ENCODE measurements at places on chromosomes 7 and 10. TPM values are rescaled to one million over a fixed set of nuclear protein-coding genes. Genes with fewer than 3 reads are reported as not detected.
A peak's percentile ranks its signal among the peaks of the same experiment; 100 is the strongest.

The COL17A1 gene
- total RNA-seq = not detected

The NPSR1 gene
- not detected for total RNA-seq

The BAMBI gene
- 0.32 TPM for total RNA-seq

The PALD1 gene
- 1.1 TPM for total RNA-seq

The C10orf90 gene
- total RNA-seq = not detected

The CCDC172 gene
- not detected for total RNA-seq

The NPTX2 gene
- 0.09 TPM for total RNA-seq

GRCh38 chr10:12974491-12975199, 26.9 kb downstream of the CCDC3 start:
- peaks cover 2% of the 10 kb centered on the region for H3K36me3 ChIP-seq
- no peak for DNase-seq
- peaks cover 5% of the 10 kb centered on the region for H3K4me1 ChIP-seq
- H3K4me3 ChIP-seq = no peak overlapping the region
- H3K27ac ChIP-seq = no peak overlapping the region

DNA sequence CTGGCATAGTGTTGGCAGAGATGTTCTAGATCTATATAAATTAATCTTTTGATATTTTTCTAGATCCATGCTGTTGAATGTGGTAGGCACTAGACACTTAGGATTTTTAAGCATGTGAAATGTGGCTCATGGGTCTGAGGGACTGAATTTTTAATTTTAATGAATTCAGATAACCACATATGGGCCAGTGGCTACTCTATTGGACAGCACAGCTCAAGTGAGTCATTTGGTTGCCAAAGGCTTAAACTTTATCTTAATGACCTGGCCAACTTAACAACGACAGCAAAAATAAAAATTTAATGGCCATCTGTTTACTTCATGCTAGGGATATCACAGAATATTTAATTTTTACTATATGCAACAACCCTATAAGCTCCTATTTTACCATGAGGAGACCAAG, 61.4 kb downstream of the CDK14 start:
- no peak overlapping the region for H3K4me3 ChIP-seq
- DNase-seq = no peak
- no peaks in the 10 kb centered on the region for H3K36me3 ChIP-seq
- H3K27ac ChIP-seq = no peak overlapping the region
- no peaks in the 10 kb centered on the region for H3K27me3 ChIP-seq
- H3K4me1 ChIP-seq = no peaks in the 10 kb centered on the region

GRCh38 chr7:35878351-35878750, 77.5 kb downstream of the SEPTIN7 start:
- peaks cover 4% of the 10 kb centered on the region for H3K36me3 ChIP-seq
- H3K27me3 ChIP-seq = no peaks in the 10 kb centered on the region
- no peak overlapping the region for H3K4me3 ChIP-seq
- DNase-seq = no peak

DNA sequence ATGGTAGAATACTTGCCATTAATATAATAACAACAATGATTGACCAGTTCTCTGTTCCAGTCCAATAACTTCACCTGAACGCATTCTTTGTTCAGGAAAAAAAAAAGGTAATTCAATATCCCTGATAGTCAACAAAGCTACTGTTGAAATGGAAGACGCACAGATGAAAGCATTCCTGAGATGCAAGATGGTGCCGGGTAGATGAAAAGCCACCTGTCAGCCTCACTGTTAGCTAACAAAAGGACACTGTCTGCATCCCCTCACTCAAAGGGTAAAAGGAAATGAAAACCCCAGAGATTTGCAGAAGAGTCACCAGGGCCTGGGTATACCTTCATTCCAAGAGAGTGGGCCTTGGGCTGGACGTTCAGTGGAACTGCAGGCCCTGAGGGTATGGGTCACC, 357.4 kb downstream of the PLXNA4 start:
- DNase-seq = no peak
- H3K4me1 ChIP-seq = no peaks in the 10 kb centered on the region
- H3K27me3 ChIP-seq = no peaks in the 10 kb centered on the region

DNA sequence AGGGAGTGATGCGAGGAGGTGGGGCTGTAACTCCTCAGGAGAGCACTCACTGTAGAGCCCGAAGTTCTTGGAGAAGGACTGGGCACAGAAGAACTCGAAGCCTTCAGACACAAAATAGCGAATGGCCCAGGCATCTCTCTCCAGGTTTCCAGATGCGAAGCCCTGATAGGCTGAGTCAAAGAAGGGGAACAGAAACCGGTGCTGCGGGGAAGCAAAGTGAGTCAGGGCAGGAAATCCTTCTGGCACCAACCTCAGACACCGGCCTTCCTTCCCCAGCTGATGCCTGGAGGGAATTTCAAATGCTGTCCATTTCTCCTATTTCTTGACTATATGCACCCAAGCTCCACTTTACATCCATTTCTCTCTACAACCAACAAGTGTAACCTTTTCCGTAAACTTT, 26.8 kb downstream of the GOT1 start:
- no peak for DNase-seq
- H3K27me3 ChIP-seq = no peaks in the 10 kb centered on the region
- no peak overlapping the region for H3K27ac ChIP-seq
- H3K4me3 ChIP-seq = no peak overlapping the region
- H3K36me3 ChIP-seq = peaks cover 11% of the 10 kb centered on the region
- no peaks in the 10 kb centered on the region for H3K4me1 ChIP-seq

GRCh38 chr7:159121068-159121467, 23.6 kb downstream of the VIPR2 start:
- H3K4me3 ChIP-seq = no peak overlapping the region
- H3K27me3 ChIP-seq = no peaks in the 10 kb centered on the region
- H3K4me1 ChIP-seq = no peaks in the 10 kb centered on the region

DNA sequence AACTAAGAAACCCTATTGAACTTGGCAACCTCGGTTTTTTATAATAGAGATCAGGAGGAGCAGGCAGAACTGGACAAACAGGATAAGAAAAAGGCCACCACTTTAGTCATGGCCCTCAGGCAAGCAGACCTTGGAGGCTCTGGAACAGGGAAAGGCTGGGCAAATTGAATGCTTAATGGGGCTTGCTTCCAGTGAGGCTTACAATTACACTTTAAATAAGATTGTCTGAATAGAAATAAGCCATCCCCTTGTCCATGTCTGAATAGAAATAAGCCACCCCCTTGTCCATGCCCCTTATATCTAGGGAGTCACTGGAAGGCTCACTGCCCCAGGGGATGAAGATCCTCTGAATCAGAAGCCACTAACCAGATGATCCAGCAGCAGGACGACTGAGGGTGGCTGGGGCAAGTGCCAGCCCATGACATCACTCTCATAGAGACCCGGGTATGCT, 40.6 kb downstream of the AKR1B15 start:
- peaks cover 3% of the 10 kb centered on the region for H3K36me3 ChIP-seq
- H3K4me3 ChIP-seq = no peak overlapping the region
- DNase-seq = no peak
- no peak overlapping the region for H3K27ac ChIP-seq
- peaks cover 29% of the 10 kb centered on the region for H3K27me3 ChIP-seq

- no peaks in the 10 kb centered on the region for H3K36me3 ChIP-seq
- no peak overlapping the region for H3K27ac ChIP-seq
- no peak for DNase-seq
- H3K4me3 ChIP-seq = no peak overlapping the region
- H3K4me1 ChIP-seq = peaks cover 18% of the 10 kb centered on the region
- no peaks in the 10 kb centered on the region for H3K27me3 ChIP-seq
These were observed 30.4 kb upstream of the OTUD1 start for GRCh38 chr10:23408330-23408976.

GRCh38 chr7:106773228-106773627, 91.9 kb upstream of the PIK3CG start:
- H3K27me3 ChIP-seq = no peaks in the 10 kb centered on the region
- peak overlapping the region; percentile 66 for H3K27ac ChIP-seq
- H3K4me3 ChIP-seq = no peak overlapping the region
- H3K36me3 ChIP-seq = peaks cover 13% of the 10 kb centered on the region

GRCh38 chr10:44960482-44961229, 1.1 kb downstream of the RASSF4 start:
- no peaks in the 10 kb centered on the region for H3K27me3 ChIP-seq
- H3K36me3 ChIP-seq = no peaks in the 10 kb centered on the region
- H3K27ac ChIP-seq = no peak overlapping the region
- peak overlapping the region; percentile 70 for H3K4me3 ChIP-seq

- peaks cover 6% of the 10 kb centered on the region for H3K27me3 ChIP-seq
- no peak overlapping the region for H3K27ac ChIP-seq
- H3K4me1 ChIP-seq = peaks cover 4% of the 10 kb centered on the region
- H3K4me3 ChIP-seq = no peak overlapping the region
- H3K36me3 ChIP-seq = peaks cover 2% of the 10 kb centered on the region
These were observed 700.5 kb downstream of the GRID1 start for GRCh38 chr10:85666102-85666501.

DNA sequence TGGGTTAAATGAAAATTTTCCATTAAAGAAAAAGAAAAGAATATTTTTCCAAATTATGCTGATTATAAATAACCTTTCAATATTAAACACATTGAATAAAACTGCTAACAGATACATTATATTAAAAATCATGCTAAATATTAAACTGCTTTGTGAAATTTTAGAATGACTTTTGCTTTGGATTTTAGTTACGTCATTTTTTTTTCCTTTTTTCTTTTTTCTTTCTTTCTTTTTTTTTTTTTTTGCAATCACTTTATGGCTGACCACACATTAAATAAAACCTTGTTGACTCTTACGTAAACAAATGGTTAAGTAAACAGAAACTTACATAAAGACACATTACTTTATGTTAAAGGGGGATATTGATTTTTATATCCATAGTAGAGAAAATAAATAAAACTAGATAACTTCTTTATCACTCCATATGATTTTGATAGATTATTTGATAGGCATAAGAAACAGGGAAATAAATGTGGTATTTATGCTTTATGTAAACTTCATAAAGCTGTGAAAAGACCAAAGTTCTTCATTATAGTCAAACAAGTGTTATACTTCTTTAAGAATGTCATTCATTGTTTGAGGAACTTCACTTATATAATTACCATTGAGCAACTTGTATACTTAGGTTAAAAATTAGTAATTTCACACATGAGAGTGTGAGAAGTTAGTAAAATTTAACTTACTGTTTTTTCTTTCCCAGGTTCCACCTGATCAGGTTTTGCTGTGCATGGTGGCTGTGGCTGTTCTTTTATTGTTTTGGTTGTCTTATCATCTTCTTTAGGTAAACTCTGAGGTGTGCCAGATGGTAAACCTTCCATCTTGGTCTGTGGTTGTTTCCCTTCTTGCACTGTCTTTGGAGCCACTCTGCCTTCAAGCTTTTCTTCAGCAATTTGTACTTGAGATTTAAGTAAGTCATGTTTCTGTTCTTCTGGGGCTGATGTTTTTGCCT, 197.3 kb downstream of the PCLO start:
- no peak overlapping the region for H3K4me3 ChIP-seq
- H3K27me3 ChIP-seq = no peaks in the 10 kb centered on the region
- no peaks in the 10 kb centered on the region for H3K4me1 ChIP-seq

DNA sequence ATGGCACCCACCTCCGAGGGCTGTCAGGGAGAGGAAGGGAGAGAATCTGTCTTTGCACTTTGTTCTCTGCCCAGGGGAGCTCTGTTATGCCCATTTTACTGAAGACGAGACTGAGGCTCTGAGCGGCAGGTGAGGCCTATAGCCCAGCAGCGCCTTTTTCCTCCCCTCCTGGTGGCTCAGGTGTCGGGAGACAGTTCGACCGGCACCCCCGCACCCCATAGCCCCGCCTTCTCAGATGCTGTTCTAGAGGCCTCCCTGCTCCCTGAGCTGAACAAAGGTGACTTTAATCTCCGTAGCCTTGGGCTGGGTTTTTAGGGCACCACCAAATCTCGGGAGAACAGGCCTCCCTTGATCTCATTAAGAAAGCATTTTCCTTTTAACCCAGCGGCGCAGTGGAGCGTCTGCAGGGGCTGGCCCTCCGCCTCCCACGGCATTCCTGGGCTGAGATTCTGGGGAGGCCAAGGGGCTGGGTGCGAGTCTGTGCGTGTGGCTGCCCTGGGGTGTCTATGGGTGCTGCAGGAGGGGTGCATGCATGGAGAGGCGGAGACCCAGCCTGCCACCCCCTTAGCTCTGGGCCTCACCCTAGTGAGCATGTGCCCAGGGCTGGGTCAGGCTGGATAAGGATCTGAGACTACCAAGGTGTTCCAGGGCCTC, 3.3 kb downstream of the LFNG start:
- peak; percentile 49 for DNase-seq
- H3K27ac ChIP-seq = peak overlapping the region; percentile 54
- no peaks in the 10 kb centered on the region for H3K36me3 ChIP-seq
- H3K27me3 ChIP-seq = no peaks in the 10 kb centered on the region

- H3K4me3 ChIP-seq = no peak overlapping the region
- H3K36me3 ChIP-seq = no peaks in the 10 kb centered on the region
- peaks cover 5% of the 10 kb centered on the region for H3K4me1 ChIP-seq
- DNase-seq = no peak
- no peaks in the 10 kb centered on the region for H3K27me3 ChIP-seq
These were observed 141.6 kb upstream of the NPS start for GRCh38 chr10:127407551-127407950.

- no peak overlapping the region for H3K27ac ChIP-seq
- no peak for DNase-seq
- H3K4me3 ChIP-seq = no peak overlapping the region
- H3K4me1 ChIP-seq = peaks cover 22% of the 10 kb centered on the region
- peaks cover 5% of the 10 kb centered on the region for H3K36me3 ChIP-seq
These were observed 4.8 kb downstream of the CRPPA start for GRCh38 chr7:16416289-16417282.

GRCh38 chr10:3648170-3648569, 136.8 kb downstream of the KLF6 start:
- no peak overlapping the region for H3K4me3 ChIP-seq
- DNase-seq = no peak
- no peaks in the 10 kb centered on the region for H3K36me3 ChIP-seq
- no peak overlapping the region for H3K27ac ChIP-seq
- H3K27me3 ChIP-seq = peaks cover 38% of the 10 kb centered on the region

DNA sequence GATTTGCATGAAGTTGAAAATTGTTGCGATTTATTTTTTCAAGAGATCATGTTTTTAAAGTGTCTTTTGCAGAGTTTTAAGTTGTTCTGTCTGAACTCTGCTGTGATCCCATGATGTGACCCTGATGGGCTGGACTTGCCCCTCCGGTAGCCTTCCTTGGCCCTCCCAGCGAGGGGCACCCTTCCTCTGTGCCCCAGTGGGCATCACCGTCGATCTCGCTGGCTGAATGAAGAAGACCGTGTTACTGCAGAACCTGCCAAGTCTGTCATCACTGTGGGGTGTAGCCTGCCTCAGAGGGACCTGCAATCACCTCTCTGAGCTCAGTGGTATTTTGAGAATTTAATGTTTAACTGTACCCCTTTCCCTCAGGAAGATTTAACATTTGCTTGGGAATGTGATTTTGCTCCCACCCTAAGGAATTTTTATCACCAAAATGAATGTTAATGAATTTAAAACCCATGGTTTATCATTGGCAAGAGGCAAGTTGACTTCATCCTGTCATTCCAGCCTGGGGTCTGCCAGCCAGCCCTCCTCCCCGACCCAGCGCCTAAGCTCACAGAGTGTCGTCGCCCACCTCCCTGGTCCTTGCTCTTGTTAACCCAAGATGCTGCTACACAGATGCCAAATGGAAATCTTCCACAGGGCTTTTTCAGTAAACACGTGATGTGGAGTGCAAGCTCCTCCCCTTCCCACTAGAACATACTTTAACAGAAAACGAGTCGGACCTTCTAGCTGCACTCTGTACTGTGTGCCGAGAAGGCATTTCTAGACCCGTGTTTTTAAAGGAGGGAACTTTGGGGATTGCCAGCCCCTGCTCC, 115.4 kb downstream of the NT5C2 start:
- no peak overlapping the region for H3K4me3 ChIP-seq
- H3K36me3 ChIP-seq = peaks cover 2% of the 10 kb centered on the region
- peaks cover 6% of the 10 kb centered on the region for H3K4me1 ChIP-seq
- no peaks in the 10 kb centered on the region for H3K27me3 ChIP-seq
- no peak overlapping the region for H3K27ac ChIP-seq
